ENCODE measurements at places on chromosomes 6 and 20.

DNA sequence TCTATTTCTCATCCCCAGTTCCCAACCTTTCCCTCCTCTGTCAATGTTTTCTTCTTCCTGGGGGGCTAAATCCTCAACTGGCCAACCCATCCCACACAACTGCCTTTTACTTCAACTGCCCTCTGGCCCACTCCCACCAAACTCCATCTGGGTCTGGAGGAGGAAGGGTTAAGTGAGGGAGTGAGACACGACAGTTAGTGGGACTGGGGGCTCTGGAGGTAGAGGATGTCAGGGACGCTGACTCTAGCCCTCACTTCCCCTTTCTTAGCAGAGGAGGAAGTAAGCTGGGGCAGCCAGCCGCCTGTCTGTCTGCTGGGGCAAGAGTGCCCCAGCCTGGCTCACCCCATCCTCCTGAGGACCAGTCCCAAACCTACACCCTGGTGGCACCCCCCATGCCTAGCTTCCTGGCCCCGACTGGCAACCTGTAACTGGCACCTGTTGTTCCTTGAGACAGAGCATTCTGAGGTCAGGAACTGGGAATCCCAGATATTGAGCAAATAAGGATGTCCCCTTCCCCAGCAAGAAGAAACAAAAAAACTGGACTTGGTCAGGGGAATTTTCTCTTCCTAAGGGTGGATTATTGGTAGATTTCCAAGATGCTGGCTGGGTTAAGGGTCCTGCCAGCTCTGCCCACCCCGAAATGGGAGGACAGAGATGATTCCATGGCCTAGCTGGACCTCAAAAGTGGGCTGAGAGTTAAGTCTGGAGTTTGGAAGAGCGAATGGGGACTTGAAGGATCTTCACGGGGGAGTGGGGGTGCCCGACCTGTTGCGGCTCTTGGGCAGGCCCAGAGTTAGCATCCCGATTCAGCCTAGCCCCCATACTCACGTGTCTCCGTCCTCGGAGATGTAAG, 971 bp downstream of the NFKBIE start:
- peak; percentile 60 for DNase-seq

DNA sequence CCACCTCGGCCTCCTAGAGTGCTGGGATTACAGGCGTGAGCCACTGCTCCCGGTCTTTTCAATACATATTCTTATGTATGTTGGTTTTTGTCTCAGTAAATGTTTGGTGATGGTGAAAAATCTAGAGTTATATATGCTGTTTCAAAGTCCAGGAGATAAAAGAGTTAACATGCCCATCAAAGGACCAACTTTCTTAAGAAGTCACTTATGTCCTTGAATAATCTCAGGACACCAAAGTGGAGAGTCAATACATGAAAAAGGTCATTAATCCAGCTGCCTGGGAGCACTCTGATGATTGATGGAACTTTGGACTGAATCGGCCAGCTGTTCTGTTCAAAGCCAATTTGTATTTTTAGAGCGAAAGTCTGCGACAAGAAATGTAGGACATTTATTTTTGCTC, 59.8 kb upstream of the HDAC2 start:
- DNase-seq = peak; percentile 26

- no peak for DNase-seq
Observed at GRCh38 chr20:38812709-38813573, 7.4 kb downstream of the PPP1R16B start.

DNA sequence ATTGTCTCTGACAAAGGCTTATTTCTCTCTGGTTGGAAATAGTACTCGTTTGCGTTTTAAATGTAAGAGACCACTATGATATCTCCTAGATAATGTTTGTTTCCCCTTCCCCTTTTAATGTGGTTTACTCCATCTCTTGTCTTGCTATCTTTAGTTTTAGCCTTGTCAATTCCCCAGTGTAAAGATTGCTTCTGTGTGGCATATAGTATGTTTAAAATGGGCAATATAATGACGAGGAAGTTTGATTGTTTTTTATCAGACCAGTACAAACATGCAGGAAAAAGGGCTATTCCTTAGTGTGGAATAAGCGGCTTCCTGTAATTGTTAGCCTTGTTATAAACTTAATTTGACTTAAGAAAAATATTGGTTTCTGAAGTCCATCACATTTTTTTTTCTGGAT, 3.1 kb downstream of the QKI start:
- DNase-seq = peak; percentile 74

DNA sequence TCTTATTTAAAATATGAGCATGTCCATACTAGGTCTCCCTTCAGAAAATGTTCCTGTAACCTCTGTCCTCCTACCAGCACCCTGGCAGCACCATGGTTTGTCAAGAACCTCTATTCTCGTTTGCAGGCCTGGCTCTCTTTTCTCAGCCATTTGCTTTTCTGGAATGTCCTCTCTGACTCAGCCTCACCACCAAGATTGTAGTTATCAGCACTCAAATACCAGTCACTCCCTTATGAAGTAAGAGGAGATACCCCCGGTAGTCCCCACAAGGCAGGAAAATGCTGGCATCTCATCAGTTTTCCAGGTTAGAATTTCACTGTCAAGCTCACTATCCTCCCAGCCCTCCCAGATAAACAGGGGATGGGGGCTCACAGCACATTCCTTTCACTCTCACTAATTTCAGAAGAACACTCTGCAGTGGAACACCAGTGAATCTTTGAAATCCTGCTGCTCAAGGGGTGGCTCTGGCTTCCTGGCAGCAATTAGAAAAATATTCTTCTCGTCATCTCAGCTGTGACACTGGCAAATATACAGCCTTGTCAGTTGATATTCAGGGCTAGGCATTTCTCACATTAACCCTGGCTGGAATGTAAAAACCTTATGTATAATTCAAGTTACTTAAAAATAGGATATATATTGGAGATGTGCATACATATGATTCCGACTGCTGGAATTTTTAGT, 129.2 kb downstream of the TBX18 start:
- DNase-seq = no peak

- no peak for DNase-seq
Observed at GRCh38 chr20:13461849-13462458, 176.8 kb downstream of the TASP1 start.

- DNase-seq = no peak
Observed at GRCh38 chr6:134605034-134605433, 287.1 kb upstream of the SGK1 start.

- no peak for DNase-seq
Observed at GRCh38 chr6:69631552-69632346, 165.1 kb downstream of the LMBRD1 start.

DNA sequence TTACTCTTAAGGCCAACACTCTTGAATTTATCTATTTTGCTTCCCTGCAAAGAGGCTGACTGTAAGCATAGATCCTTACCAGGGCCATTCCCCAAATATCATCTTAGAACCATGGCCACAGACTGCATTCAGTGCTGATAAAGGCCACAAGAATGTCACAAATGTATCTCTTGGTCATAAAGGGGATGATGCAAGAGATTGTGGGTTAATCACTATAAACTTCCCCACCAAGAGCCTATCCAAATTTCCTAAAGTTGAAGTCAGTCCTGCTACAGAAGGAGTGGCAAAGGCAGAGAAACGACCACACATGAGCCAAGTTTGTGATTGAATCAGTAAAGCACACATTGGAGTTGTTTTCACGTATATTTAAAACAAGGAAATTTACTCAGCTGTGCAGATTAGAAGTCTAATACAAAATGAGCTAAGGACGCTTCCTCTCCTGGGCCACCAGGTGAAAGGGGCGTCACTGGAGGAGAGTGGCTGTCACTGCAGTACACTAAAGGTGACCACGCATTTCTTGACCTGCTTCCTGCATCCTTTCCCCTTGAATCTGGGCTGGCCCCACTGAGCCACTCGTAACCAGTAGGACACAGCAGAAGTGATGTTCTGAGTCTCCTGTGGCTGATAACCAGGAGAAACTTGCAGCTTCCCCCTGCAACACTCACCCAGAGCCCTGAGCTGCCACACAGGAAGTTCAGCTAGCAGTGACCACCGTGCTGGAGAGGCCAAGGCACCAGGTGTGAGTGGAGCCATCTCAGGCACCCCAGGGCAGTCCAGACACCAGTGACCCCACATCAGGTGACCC, 181.9 kb downstream of the SYNDIG1 start:
- no peak for DNase-seq

DNA sequence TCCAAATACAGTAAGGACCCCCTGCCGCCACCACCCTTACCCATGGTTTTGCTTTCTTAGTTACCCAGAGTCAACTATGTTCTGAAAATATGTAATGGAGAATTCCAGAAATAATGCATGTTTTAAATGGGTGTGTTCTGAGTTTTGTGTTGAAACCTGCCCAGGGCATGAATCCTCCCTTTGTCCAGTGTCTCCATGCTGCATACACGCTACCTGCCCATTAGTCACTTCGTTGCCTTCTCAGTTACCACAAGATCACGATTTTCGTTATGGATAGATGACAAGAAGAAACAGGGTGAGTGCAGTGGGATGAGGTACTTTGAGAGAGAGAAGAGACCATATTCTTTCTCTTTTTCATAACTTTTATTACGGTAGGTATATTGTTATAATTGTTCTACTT, 10.6 kb downstream of the FARS2 start:
- no peak for DNase-seq

DNA sequence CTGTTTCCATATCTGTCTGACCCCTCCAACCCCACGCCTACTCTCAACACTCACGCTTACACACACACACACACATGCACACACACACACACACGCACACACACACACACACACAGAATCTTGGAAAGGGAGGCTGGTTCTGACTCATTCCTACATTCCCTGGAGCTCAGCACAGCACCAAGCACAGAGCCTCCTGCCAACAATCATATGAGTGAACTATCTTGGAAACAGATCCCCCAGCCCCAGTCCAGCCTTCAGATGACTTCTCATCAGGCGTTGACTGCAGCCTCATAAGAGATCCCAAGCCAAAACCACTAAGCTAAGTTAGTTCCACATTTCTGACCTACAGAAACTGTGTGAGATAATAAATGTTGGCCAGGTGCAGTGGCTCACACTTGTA, 14.1 kb upstream of the HCK start:
- no peak for DNase-seq

DNA sequence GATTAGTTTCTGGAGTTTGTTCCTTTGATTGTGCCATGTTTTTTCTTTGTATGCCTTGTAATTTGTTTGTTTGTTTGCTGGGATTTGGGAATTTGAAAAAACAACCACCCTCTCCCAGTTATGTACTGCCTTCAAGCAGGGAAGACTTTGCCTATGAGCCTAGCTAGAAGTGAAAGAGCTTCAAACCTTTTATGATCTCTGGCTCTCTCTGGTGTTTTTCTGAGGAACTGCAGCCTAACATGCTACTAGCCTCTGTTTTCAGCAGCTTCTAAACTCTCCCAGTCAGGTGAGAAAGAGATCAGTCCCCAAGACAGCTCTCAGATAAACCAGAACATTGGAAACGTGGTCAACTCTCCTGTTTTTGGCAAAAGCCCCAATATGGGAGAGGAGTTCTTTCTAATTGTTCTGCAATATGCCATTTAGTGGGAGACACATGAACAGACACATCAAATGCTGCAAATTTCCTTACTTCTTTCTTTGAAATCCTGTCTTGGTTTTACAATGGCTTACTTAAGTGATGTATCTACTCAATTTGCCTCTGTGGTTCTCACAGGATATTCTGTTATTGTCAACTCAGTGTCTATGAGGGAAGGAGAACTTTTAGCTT, 58.9 kb upstream of the SERINC1 start:
- peak; percentile 82 for DNase-seq

GRCh38 chr20:32158943-32159660, 48.4 kb downstream of the PLAGL2 start:
- no peak for DNase-seq

- DNase-seq = no peak
Observed at GRCh38 chr6:54861905-54862616, 15.5 kb downstream of the FAM83B start.

GRCh38 chr6:40387871-40388264, 199.3 kb downstream of the LRFN2 start:
- DNase-seq = no peak

- no peak for DNase-seq
Observed at GRCh38 chr6:16223362-16223761, 15.0 kb upstream of the GMPR start.

GRCh38 chr6:11969092-11969491, 43.0 kb upstream of the HIVEP1 start:
- no peak for DNase-seq

GRCh38 chr6:1473598-1473997, 84.2 kb downstream of the FOXF2 start:
- no peak for DNase-seq

- DNase-seq = no peak
Observed at GRCh38 chr6:140867336-140867735, 1265.4 kb upstream of the GJE1 start.

- DNase-seq = no peak
Observed at GRCh38 chr6:107419733-107420132, 39.6 kb downstream of the PDSS2 start.

GRCh38 chr6:74757813-74758212, 448.0 kb downstream of the COL12A1 start:
- no peak for DNase-seq

- no peak for DNase-seq
Observed at GRCh38 chr6:19311786-19312185, 525.4 kb upstream of the ID4 start.

DNA sequence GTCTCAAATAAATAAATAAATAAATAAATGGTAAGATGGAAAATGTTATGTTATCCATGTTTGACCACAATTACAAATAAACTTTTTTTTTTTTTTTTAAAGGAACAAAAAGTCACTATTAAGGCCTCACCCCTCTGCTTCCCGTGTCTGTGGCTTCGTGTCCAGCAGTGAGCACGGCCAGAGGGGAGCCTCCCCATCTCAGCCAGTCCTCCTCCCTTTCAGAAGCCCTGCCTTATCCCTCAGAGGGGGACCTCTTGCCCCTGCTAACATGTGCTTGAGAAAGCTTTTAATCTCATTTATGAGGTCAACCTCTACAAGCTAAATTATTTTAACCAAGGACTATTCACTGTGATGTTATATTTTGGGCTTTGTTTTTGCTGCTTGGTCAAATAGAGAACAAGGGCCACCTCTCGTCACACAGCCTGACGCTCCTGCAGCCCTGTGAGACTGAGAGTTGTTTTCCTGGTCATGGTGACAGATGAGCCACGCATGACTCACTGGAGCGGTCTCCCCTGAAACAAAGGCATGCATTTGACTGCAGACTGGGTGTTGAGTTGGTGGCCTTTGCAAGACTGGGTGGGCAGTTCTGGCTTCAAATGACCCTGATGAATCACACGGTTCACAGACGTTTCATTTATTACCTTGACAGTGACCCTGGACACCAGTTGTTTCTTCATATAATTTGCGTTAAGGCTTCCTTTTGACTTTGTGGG, 131.8 kb downstream of the TIAM2 start:
- DNase-seq = no peak

DNA sequence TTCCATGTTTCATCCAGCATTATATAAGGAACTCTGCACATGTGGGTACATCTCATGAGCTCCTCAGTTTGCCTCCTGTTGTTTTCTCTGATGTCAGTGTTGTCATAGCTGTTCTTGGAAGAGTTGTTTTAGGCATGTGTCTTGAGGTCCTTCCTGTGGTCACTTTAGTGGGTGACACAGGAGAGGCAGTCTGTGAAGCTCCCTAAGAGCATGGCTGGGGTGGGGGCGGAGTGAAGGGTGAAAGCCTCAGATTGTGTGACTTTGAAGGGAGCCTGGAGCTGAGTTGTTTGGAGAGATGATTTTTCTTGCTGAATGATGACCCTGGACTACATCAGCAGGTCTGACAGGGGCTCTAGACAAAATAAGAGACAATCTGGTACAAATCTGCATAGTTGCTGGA, 37.7 kb downstream of the PPP1R14C start:
- DNase-seq = no peak

GRCh38 chr6:53492860-53493634, 51.9 kb downstream of the GCLC start:
- DNase-seq = peak; percentile 93
